ENCODE measurements at places on chromosomes 7 and 10.
A peak's percentile ranks its signal among the peaks of the same experiment; 100 is the strongest.

- DNase-seq: no peak
Measured at GRCh38 chr7:29854257-29854938, 48.1 kb downstream of the WIPF3 start.

DNA sequence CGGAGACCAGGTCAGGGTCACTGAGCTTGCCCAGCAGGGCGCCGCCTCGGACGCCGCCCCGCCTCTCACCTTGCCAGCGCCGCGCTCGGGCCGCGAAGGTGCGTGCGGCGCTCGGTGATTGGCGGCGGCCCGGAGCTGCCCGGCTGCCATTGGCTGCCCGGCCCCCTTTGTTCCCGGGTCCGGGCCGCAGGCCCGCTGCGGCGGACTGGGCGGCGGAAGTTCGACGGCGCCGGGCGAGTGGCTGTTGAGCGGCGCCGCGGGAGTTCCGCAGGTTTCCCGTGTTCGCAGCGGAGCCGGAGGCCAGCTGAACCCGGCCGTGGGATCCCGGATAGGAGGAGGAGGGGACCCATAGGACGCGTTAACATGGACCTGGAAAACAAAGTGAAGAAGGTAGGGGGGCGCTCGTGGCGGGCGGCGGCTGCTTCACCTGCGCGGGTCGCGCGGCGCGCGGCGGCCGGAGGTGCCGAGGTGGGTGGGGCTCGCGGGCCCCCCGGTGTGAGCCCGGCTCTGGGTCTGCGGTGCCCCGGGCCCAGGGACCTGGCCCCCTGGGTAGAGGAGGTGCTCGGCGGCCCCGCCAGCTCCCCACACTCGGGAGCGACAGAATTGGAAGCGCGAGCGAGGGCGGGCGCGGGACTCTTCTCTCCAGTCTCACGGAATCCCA, at the start of gene TES:
Gene TES, plus strand, starts transcription at position 195 of the 661 bp plus-strand sequence. Its CDS starts 169 bp downstream, at position 364.
- DNase-seq: no peak

DNA sequence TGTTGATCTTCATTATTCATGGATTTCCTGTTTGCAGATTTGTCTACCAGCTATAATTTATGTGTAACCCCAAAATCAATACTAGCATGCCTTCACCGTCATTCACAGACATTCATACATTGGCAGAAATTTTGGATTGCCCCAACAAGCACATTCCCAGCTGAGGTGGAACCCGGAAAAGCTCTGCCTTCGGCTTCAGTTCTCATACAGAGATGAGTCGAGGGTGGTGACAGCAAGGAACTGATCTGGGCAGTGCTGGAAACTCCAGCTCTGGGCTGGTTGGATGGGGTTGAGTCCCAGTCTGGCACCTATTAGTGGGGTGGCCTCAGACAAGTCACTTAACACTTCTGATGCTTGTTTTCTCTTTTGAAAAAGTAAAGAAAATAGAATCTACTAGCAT, 267.5 kb downstream of the SNX13 start:
- no peak for DNase-seq

DNA sequence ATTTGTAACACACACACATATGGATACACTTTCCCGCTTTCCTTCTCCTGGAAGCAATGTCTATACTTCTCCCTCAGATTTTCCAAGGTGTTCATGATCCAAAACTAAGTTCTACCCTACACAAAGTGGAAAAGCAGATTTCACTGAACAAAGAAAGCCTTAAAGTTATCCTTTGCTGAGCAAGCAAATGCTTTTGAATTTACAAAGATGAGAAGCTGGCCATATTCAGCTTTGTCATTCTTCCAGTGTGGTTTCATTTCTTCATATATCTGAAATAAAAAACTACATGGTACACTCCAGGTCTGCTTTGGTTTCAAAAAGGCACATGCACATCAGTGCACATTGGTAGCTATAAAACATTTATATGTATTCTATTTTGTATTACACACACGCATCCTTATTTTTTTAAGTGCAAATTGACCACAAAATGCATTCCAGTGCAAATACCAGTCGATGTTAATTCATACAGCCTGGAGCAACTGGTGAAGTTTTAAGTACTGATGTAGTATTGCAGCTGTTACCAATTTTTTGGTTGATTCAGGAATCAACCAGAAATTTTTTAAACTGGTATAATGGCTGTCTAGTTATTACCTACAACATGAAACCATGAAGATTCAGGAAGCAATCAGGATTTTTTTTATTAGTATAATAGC, 65.5 kb upstream of the SRPK2 start:
- peak; percentile 80 for DNase-seq

DNA sequence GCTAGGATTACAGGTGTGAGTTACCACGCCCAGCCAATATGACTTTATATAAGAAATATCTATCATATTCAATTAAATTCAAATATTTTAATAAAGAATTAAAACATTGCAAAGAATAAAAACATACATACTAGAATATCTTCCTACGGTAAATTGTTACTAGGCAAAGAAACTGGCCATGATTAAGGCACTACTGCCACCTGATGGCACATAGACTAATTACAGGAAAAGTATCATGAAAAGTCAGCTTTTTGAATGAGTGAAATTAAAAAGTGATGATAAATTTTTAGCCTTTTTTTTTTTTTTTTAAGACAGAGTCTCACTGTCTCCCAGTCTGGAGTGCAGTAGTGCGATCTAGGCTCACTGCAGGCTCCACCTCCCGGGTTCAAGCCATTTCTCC, 30.9 kb downstream of the MRPS33 start:
- no peak for DNase-seq

DNA sequence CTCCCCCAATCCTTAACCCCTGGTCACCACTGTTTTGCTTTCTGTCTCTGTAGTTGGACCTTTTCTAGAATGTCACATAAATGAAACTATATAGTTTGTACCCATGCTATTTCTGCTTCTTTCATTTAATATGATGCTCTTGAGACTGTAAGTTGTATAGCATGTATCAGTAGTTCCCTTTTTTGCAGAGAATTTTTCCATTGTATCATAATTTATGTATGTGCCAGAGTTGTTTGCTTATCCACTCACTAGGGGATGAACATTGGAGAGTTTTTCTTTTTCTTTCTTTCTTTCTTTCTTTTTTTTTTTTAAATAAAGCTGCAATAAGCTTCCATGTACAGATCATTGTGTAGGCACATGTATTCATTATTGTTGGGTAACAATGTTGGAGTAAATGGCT, 544.8 kb downstream of the CNTNAP2 start:
- no peak for DNase-seq

GRCh38 chr10:78445308-78445707, 411.6 kb downstream of the RPS24 start:
- DNase-seq: no peak

- no peak for DNase-seq
Measured at GRCh38 chr7:99762680-99763327, 21.2 kb downstream of the CYP3A4 start.

- DNase-seq: no peak
Measured at GRCh38 chr7:150520145-150520544, 5.5 kb downstream of the GIMAP7 start.

GRCh38 chr10:127888521-127889312, 4.0 kb downstream of the CLRN3 start:
- no peak for DNase-seq

DNA sequence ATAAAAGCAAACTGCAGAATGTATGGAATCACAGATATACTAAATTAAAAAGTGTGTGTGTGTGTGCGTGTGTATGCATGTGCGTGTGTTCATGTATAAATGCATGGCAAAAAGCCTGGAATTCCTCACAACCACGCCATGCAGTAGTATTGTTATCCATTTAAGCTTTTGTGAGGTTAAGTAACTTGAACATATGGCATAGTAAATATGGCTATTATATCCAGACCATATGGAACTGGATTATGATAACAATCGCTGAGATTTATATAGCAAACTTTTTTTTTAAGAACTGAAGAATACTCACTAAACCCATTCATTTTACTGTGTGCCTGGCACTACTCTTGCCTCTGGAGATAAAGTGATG, 22.3 kb upstream of the NANOS1 start:
- DNase-seq: no peak

GRCh38 chr10:71367271-71367670, 29.4 kb upstream of the CDH23 start:
- no peak for DNase-seq

DNA sequence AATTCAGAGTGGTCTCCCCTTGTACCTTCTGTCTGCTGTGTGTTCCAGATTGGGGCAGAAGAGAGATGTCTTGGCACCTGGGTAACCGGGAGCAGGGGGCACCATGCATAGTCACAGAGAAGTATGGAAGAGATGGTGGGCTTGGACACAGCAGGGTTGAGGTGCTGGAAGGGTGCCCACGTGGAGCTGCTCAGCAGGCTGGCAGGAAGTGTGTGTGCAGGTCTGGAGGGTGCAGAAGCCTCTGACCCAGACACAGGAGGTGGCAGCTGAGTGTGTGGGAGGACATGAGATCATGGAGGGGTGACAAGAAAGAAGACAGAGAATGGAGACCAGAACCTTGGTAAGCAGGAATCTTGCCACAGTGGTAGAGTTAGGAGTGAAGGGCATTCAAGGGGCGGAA, 42.3 kb upstream of the DUSP5 start:
- DNase-seq: no peak

DNA sequence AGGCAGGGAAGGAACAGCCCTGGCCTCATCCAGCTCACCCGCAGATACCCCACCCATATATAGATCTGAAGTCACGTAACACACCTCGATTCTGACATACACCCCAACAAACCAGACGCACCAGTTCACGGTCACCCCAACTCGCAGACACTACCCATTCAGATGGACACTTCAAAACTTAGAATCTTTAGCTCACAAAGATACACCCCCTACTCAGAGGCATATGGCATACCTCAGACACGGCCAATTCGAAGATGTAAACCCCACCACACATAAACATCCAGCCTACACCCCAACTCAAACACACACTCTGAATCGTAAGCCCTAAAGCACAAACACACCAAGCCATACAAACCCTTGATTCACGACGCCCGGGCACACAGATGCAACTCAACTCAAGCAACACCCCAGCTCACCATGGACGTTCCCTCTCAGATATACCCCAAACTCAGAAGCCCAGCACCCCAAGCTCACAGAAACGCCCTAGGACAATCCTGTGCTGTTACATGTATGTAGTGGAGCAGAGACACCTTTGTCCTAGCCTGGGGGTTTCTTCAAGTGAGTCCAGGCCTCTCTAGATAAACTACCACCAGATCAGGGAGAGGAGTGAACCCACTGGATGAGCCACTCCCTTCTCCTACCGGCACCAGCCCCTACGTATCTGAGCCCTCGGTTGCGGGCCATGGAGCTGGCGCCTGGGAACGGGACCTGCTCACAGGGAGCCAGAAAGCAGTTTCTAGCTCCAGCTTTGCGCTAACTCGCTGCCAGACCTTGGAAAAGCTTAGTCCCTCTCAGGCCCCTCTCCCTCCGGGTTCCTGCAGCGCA, 8.8 kb downstream of the PSD start:
- DNase-seq: no peak

- DNase-seq: no peak
Measured at GRCh38 chr7:28840592-28840995, 117.5 kb downstream of the TRIL start.

DNA sequence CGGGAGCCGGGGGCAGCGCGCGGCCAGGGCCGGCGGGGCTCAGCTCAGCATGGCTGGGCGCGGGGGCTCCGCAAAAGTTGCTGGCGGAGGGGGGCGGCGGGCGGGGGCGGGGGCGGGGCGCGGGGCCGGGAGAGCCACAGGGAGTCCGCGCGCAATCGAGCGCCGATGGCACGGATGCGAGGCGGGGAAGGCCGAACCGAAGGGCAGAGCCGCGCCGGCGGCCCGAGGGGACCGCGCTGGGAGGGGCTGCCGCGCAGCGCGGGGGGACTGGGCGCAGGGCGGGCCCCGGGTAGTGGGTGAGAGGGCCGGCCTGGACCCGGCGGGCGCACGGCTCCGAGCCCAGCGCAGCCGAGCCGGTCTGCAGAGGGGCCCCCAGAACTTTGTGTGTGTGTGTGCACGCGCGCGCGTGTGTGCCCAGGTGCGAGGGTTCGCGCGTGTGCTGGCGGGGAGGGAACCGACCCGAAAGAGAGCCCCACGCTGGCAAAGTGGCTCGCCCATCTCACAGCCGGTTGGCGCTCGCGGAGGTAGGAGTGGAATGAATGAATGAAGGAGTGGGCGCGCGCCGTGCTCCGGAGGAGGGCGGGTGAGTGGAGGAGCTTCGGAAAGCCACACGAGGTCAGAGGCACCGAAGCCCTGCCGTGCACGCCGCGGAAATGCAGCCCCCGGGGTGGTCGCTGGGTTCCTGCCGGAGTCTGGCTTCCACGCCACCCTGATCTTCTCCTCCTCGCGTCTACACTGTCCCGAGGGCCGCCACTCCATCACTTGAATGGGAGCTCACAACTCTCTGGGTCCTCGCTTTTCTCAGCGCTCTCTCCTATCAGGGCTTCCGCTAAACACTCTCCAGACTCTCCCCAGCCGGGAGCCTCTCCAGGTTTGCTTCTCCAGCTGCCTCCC, at the start of gene HIPK2:
Gene HIPK2, minus strand, starts transcription at position 51 of the 894 bp plus-strand sequence. CDS start 375 bp downstream, outside the sequence.
- DNase-seq: no peak

DNA sequence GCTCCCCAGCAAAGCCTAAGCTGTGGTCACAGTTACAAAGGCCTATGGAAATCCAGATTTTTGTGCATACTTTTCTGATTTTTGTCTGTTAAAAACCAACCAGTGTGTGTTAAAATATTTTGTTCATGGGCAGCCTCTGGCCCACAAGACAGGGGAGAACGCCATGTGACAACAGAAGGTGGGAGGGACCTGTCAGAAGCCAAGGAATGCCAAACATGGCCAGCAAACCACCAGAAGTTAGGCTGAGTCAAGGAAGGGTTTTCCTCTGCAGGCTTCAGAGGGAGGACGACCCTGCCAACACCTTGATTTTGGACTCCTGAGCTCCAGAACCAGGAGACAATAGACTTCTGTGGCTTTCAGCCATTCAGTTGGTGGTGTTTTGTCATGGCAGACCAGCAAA, 127.3 kb downstream of the CUL2 start:
- no peak for DNase-seq

- DNase-seq: no peak
Measured at GRCh38 chr7:143901332-143901667, 676 bp downstream of the TCAF1 start.

DNA sequence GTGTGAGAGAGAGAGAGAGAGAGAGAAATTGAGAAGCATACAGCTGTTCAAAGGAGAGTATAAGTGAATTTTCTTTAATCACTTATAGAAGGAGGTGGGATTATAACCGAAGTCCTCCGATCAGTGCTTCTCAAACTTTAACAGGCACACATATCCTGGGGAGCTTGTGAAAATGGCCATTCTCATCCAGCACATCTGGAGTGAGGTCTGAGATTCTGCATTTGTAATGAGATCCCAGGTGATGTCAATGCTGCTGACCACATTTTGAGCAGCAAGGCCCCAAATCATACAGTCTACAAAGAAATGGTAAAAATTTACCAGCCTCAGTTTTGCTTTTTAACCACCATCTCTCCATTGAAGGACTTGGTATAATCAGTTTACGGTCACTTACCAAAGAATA, 219.0 kb downstream of the PTEN start:
- DNase-seq: no peak

DNA sequence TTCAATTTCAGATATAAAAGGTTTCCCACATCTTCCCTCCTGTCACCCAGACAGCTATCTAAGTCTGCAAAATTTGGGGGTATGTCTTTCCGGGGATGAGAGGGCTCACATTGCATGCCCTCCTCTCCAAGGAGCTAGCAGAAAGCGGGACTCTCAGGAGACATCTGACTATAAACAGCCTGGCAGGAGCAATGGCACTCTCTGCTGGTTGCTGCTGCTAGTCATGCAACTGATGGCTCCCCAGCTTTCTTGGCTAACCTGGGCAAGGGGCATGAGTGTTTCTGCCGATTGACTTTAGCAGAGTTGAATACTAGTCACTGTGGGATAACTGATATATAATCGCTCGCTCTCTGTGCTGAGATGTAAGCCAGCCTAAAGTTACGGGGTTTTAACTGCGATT, 12.0 kb downstream of the TBX20 start:
- DNase-seq: no peak
